Mucosa of descending colon (tissue), 3 donors: ENCODE measurements at places on chromosomes 16 and 17.
A peak's percentile ranks its signal among the peaks of the same experiment; 100 is the strongest.

DNA sequence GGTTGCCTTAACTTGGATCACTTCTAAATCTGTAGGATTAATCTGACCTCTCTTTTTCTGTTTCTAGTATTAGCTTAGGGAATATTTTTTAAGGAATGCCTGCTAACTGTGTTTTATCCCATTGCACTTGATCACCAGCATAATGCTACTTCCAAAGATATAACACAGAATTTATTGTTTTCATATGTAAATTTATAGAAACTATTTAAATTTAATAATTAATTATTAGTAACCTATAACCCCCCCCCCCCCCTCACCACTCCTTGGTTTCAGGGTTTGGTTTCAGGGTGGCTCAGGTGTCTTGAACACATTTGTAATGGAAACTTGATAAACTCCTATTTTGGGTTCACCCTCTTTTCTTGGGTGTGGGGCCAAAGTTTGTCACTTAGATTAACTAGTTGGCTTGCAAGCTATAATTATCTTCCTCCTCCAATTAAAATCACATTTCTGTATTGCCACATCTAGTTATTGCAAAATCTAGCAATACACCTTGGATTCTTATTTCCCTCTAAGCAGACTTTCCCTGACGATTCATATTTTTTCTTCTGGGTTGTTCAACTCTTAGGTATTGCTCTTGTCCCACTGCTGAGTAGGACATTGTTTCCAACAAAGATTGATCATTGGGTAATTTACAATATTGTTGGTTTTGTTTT, 18.3 kb downstream of the KRT12 start:
- DNase-seq, result no peak

DNA sequence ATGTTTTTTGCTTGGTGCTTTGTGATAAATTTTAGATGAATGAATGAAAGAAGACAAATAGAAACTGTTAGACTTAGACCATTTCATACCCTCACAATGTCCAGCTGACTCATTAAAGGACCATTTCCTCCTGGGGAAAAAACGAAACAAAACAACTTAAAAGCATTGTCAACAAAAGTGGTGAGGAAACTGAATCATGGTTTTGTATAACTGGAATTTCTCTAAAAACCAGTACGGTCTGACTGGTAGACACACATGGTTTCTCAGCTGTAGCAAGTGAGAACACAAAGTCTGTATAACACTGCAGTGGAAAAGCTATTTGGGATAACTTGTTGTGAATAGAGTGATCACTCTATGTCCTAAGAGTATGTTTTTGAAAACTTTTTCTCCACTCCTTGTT, 5.3 kb upstream of the DDX52 start:
- no peak for DNase-seq

DNA sequence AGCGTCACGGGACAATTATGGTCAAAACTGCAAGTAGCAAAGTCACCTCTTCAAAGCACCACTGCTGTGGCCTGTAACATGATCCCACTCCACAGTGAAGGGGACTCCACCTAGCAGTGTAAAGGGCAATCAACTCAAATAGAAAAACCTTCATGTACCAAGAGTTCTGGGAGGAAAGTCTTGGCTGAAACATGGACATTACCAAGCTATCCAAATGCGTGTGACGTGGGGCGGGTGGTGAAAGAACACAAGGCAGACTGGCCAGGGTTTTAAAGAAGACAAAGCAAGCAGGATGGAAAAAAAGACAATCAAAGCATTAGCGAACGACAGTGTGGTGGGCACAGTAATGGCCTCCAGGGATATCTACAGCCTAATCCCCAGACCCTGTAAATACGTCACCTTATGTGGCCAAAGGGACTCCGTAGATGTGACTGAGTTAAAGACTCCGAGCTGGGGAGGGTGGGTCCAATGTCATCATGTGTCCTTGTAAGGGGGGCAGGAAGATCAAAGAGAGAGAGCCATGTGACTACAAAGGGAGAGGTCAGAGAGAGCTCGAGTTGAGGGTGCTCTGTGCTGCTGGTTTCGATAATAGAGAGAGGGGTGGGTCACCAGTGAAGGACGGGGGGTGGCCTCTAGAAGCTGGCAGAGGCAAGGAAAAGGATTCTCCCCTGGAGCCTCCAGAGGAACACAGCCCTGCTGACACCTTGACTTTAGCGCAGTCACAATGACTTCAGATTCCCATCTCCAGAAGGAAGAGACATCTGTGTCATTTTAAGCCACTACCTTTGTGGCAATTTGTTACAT, 6.0 kb downstream of the HSDL1 start:
- no peak for DNase-seq

- peak; percentile 42 for DNase-seq
Measured at GRCh38 chr17:21300601-21301571, 16.4 kb downstream of the MAP2K3 start.

DNA sequence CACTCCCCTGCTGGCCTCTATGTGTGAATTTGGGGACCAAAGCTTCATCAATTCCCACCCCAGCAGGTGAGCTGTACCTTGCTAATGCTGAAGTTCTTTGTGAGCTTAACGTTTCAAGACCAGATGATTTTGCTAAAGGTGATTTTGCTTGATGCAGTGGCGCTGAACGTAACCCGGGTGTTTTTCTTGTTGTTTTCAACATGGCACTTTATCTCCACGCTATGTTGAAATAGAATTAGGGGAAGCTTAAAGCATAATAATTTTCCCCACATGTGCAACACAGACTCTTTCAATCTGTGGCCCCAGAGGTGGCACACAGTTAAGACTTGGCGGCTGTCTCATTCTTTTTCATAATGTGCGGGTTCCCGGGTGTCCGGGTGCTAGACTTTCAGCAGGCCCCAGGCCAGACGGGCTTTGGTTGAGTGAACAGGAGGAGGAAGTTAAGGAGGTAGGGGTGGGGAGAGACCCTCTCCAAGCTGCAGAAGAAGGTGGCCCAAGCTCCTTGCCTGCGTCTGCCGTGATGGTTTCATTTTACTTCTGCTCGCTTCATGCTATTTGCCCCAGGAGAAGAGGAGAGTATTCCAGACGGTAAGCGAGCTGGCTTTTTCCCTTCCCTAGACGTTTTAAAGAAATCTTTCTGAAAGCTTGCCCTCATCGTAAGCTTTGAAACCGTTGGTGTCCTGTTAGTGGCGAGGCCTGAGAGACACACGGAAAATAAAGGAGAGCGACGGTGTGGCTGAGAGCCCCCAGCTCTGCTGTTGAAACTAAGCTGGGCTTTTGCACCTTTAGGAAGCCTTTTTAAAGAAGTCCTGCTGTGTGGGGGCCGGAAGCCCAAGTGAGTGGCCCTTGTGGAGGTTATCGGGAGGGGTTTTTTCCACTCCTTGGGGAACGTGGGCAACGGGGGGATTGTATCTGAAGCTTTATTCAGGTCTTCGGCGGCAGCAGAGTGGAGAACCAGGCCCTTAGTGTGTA, 4.2 kb downstream of the FOXC2 start:
- DNase-seq, result no peak

- no peak for DNase-seq
Measured at GRCh38 chr16:85571813-85572619, 41.1 kb upstream of the GSE1 start.

DNA sequence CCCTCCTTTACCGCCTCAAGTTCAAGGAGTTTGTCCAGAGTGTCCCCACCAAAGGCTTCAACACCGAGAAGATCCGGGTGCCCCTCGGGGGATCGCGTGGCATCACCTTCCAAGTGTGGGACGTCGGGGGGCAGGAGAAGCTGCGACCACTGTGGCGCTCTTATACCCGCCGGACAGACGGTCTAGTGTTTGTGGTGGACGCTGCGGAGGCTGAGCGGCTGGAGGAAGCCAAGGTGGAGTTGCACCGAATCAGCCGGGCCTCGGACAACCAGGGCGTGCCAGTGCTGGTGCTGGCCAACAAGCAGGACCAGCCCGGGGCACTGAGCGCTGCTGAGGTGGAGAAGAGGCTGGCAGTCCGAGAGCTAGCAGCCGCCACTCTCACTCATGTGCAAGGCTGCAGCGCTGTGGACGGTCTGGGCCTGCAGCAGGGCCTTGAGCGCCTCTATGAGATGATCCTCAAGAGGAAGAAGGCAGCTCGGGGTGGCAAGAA, 1.1 kb downstream of the ARL4D start:
- DNase-seq, result no peak

GRCh38 chr17:34565713-34566112, 13.7 kb upstream of the TMEM132E start:
- no peak for DNase-seq

DNA sequence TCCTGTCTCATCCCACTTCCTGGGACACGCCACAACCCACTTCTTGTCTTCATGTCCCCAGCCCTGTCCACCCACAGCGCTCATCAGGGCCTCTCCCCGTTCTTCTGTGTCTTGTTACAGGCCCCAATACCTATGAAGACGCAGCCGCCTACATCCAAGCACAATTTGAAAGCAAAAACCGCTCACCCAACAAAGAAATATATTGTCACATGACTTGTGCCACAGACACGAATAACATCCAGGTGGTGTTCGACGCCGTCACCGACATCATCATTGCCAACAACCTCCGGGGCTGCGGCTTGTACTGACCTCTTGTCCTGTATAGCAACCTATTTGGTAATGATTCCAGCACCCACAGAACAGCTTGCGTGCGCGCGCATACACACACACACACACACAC, 70.6 kb downstream of the AMFR start:
- no peak for DNase-seq

DNA sequence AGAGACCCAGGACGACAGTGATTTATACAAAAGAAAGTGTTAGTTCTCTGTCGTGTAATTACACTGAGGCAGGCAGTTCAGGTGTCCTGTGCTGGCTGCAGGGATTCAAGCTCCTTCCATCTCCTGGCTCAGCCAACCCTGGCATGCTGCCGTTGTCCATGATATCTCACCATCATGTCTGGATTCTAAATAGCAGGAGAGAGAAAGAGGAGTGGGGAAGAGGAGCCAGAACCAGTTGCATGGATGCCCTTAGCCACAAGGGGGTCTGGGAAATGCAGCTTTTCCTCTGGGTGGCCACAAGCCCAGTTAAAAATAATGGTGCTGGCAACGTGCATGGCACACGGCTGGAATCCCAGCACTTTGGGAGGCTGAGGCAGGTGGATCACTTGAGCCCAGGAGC, 9.7 kb downstream of the C16orf54 start:
- DNase-seq, result no peak

DNA sequence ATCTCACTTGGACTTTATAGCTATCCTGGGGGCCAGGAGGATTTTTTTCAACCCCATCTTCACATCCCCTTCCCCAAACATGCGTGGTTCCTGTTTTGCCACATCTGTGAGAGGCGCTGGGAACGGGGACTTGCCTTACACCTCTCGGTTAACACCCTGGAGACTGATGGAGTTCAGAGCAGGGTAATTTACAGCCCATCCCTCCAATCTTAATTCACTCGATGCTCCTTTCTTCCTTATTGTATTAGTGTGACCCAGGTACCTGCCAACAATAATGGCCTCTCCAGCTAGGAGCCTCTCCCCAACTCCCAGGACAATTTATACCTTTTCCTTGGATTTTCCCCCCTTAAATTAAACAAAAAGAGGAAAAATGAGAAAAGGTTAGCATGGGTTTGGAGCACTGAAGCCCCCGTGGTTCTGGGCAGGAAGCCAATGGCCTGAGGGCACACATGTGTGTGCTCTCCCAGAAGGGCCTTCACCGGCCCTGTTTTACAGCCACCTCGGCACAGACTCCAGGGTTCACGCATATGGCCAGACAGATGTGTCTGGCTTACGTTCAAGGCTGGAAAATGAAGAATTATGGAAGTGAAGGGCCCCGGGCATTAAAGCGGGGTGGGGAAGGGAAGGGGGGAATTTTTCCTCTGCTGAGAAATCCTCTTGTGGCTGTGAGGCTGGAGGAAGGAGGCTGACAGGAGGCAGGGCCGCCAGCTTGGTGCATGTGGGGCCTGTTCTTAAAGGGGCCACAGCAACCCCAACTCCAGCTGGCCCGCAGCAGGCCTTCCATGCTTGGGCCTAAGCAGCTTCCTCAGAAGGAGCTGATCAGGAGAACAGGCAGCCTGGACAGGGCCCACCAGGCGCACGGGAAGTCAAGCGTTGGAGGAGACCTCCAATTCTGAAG, 21.4 kb downstream of the HIC1 start:
- DNase-seq, result no peak

GRCh38 chr16:10933865-10934264, 8.4 kb downstream of the DEXI start:
- no peak for DNase-seq

GRCh38 chr16:50473356-50473945, 74.7 kb upstream of the NKD1 start:
- no peak for DNase-seq

DNA sequence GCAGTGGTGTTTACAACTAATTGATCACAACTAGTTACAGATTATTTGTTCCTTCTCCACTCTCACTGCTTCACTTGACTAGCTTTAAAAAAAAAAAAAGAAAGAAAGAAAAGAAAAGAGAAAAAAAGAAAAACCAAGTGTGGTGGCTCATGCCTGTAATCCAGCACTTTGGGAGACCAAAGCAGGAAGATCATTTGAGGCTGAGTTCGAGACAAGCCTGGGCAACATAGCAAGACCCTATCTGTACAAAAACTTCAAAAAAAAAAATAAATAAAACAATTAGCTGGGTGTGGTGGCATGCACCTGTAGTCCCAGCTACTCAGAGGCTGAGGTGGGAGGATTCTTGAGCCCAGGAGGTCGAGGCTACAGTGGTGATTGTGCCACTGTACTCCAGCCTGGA, 4.2 kb downstream of the SNTB2 start:
- no peak for DNase-seq

- no peak for DNase-seq
Measured at GRCh38 chr16:57471209-57471608, 8.7 kb downstream of the POLR2C start.

GRCh38 chr16:3670711-3671110, 16.2 kb downstream of the DNASE1 start:
- DNase-seq, result no peak

DNA sequence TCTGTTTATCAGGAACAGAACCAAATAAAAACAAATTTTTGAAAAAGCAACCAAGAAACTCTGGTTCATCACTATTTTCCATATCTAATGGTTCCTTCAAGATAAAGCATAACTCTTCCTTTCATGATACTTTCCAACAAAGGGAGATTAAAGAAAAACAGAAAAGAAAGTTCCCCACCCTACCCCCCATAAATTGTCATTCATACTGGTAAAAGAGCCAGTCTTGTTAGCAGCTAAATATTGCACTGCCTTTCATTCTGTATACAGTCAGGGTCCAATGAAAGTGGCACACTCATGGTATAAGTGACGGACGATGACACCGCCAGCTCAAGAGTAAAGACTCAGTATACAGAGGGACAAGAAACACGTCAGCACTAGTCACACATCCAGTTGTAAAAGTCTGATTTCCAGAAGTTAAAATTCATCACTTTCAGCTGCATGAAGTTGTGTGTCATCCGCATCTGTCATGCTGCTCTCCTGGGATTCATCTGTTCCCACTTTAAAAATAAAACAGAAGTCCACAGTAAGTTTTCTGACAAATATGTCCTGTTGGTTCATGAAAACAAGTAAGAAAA, 68.5 kb downstream of the CDC27 start:
- no peak for DNase-seq

- DNase-seq, result no peak
Measured at GRCh38 chr17:72206376-72206775, 85.6 kb downstream of the SOX9 start.

- DNase-seq, result peak; percentile 8
Measured at GRCh38 chr17:45225051-45225700, 3.5 kb downstream of the FMNL1 start.
